T-cell (primary cell): ENCODE measurements at places on chromosomes 5 and 9. TPM values are rescaled to one million over a fixed set of nuclear protein-coding genes. Genes with fewer than 3 reads are reported as not detected.
A peak's percentile ranks its signal among the peaks of the same experiment; 100 is the strongest.

- no peak for DNase-seq
Observed at GRCh38 chr9:18317896-18318295, 156.1 kb upstream of the ADAMTSL1 start.

DNA sequence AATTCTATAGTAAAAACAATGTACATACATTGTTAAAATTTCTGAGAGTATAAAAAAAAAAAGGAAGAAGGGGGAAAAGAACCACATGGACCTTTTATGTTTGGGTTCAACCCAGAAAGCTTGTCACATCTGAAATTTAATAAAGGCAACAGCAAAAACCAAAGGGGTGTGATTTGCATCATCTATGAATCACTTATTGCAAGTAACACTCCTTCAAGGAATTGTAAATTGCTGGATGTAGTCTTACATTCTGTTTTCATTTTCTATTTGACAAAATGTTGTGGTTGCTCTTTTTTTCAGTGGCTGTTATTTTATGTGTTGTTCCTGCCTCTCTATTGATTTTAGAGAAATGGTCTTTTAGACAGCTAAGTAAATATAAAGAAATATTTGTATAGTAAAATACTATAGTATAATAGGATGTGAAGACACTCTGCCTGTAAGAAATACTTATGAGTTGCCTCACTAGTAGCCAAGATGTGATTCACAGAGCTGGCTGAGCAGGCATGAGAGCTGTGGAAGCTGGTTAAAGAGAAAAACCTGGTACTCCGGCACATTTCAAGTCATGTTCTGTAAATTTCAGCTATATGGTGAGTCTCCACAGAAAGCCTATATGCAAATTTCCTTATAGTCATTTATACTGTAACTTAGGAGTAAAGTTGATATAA is 131.1 kb upstream of the CNTLN start:
- no peak for DNase-seq

- no peak for DNase-seq
Observed at GRCh38 chr5:52560366-52560765, 227.3 kb upstream of the ITGA1 start.

DNA sequence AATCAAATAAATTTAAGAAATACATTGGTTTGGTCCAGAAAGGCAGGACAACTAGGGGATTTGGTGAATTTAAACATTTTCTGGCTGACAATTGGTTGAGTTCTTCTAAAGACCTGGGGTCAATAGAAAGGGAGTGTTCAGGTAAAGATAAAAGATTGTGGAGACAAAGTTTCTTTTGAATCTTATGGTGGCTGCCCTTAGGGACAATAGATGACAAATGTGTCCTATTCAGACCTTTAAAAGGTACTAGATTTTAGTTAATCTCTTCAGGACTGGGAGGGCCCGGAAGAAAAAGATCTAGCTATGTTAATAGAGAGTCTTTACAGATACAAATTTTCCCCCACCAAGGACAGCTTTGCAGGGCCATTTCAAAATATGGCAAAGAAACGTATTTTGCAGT is 35.9 kb downstream of the PLEKHG4B start:
- DNase-seq, result no peak

GRCh38 chr5:139903795-139904565 is 108.4 kb downstream of the PSD2 start:
- no peak for DNase-seq

- no peak for DNase-seq
Observed at GRCh38 chr9:24900179-24900578, 354.5 kb upstream of the IZUMO3 start.

The OR1J2 gene
- not detected for total RNA-seq

- no peak for DNase-seq
Observed at GRCh38 chr9:132056717-132057560, 22.7 kb downstream of the MED27 start.

GRCh38 chr5:124973661-124974060 is 227.2 kb upstream of the ZNF608 start:
- no peak for DNase-seq

- DNase-seq, result peak; percentile 67
Observed at GRCh38 chr9:6757132-6757455, 679 bp upstream of the KDM4C start.

GRCh38 chr5:78605611-78606010 is 43.0 kb downstream of the LHFPL2 start:
- no peak for DNase-seq

- DNase-seq, result no peak
Observed at GRCh38 chr5:40027400-40027799, 602.6 kb upstream of the DAB2 start.

GRCh38 chr9:13878241-13878711 is 435.7 kb downstream of the NFIB start:
- no peak for DNase-seq

- DNase-seq, result no peak
Observed at GRCh38 chr5:117547192-117547591, 972.6 kb upstream of the SEMA6A start.

The SYNPO gene
- 1.0 TPM for total RNA-seq

The FAM114A2 gene
- total RNA-seq, result 36.0 TPM

GRCh38 chr5:42005561-42006153 is 80.6 kb downstream of the FBXO4 start:
- DNase-seq, result no peak

DNA sequence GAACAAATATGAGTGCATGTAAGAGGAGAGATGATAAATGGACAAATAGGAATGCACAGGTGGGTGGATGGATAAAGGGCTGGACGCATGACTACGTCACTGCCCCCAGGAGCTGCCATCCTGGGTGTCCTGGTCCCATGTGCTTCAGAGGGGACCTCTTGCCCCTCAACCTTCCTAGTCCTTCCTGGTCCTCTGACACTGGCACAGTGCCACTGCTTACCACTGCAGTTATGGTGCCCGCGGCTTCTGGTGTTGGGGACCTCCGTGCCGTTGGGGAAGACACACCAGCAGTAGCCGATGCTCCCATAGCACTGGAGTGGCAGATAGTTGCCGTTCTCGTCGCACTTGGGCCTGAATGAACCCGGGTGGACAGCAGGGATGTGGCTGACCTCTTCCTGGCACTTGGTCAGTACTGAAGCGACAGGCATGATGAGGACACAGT is 9.8 kb downstream of the CD74 start:
- DNase-seq, result no peak

- no peak for DNase-seq
Observed at GRCh38 chr9:91867740-91868139, 82.3 kb downstream of the ROR2 start.

The RNF224 gene
- total RNA-seq, result not detected

- no peak for DNase-seq
Observed at GRCh38 chr5:129125819-129126218, 31.3 kb downstream of the ISOC1 start.

The TICAM2 gene
- total RNA-seq, result 0.51 TPM

DNA sequence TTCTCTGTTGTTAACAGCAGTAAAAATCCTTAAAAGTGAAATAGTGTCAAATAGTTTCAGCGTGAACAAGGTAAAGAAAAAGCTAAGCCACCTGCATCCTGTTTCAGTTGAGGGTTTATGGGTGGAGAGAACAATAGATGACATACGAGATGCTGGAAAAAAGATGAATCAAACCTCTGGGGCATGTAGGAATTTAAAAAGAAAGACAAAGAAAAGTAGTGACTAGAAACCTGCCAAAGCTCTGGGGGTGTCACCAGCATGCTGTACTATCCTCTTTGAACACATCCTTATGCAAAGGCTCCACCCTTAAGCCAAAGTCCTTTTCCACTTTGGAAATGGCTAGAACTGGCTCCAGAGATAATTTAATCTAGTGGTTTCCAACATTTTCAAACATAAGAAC is 22.2 kb downstream of the SCAI start:
- no peak for DNase-seq

The NR2F1-AS1 gene
- total RNA-seq, result not detected

- DNase-seq, result no peak
Observed at GRCh38 chr5:140110646-140110957, 3.3 kb upstream of the PURA start.

The STC2 gene
- total RNA-seq, result 1.2 TPM

GRCh38 chr5:139745132-139745799 is 50.3 kb upstream of the PSD2 start:
- DNase-seq, result no peak

The GARIN3 gene
- not detected for total RNA-seq

The OR1J1 gene
- total RNA-seq, result not detected

The TBC1D13 gene
- 34.3 TPM for total RNA-seq

The BAAT gene
- 0.13 TPM for total RNA-seq

GRCh38 chr5:143061161-143061945 is 291.2 kb downstream of the ARHGAP26 start:
- DNase-seq, result no peak

DNA sequence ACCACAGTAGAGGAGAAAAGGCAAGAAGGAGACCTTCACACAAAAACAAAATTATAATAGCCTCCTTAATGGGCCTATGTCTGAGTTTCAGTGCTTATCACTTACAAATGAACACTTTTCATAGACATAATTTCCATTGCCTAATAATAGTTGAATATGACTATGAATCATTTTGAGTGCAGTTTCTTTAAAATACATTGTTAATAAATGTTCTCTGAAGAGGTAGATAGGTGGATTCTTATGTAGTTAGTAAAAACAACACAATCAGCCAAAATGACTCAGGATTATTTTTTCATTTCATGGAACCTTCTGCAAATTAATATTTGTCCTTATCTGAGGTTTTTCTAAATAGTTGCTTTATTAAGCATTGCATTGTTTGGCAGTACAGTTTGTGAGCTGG is 45.6 kb downstream of the DAPK1 start:
- DNase-seq, result no peak

- DNase-seq, result no peak
Observed at GRCh38 chr9:95731876-95732275, 143.6 kb upstream of the ERCC6L2 start.

- DNase-seq, result no peak
Observed at GRCh38 chr5:33601881-33602280, 161.1 kb downstream of the TARS1 start.

The WWC1 gene
- total RNA-seq, result 1.6 TPM

The CYSRT1 gene
- total RNA-seq, result 0.37 TPM

GRCh38 chr9:23537192-23538066 is 288.6 kb downstream of the ELAVL2 start:
- no peak for DNase-seq

DNA sequence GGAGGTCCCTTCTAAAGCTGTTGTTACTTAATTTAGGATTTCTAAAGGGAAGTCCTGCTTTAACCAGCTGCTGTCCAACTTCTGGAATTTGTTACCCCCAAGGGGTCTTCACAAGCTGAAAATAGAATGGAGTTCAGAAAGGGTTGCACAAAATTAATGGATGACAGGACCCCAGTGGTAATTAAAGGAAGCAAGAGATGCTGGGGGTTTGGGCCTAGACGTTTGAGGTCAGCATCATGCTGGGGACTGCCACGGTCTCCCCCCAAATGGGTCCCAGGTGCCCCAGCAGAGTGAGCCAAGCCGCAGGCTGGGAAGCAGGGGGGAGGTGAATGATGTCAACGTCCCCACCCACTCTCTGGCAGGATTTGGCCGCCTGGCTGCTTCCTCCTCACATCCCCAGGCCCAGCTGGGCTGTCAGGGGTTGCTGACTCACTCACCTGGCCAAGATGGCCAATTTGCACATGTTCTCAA is 97.5 kb upstream of the ARAP3 start:
- DNase-seq, result no peak

GRCh38 chr9:117815315-117815714 is 111.1 kb downstream of the TLR4 start:
- DNase-seq, result no peak

GRCh38 chr5:141674747-141675146 is 7.3 kb downstream of the ARAP3 start:
- DNase-seq, result no peak

DNA sequence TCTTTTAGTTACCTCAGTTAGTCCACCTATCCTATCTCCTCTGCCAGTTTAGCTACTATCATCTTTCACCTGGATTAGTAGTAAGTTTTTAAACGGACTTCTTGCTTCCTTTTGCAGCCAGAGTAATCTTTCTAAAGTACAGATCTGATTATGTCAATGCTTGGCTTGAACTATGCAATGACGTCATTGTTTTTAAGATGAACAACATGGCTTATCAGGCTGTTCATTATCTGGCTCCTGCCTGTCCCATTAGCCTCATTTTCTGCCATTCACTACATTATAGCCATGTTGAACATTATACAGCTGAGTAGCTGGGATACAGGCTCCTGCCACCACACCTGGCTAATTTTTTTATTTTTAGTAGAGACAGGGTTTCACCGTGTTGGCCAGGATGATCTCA is 98.7 kb downstream of the RANBP17 start:
- no peak for DNase-seq

The SLC27A6 gene
- total RNA-seq, result 0.13 TPM

The SARDH gene
- 23.8 TPM for total RNA-seq

- no peak for DNase-seq
Observed at GRCh38 chr5:167918184-167918812, 373.1 kb upstream of the WWC1 start.

DNA sequence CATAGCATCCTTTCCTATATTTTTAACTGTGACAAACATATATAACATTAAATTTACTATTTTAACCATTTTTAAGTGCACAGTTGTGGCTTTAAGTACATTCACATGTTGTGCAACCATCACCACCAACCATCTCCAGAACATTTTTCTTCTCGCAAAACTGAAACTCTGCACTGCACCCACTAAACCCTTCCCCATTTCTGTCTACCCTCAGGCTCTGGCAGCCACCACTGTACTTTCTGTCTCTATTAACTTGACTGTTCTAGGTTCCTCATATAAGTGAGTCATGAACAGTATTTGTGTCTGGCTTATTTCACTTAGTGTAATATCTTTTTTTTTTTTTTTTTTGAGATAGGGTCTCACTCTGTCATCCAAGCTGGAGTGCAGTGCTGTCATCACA is 25.5 kb downstream of the KCNMB1 start:
- DNase-seq, result no peak

The PTGDS gene
- 29.8 TPM for total RNA-seq

DNA sequence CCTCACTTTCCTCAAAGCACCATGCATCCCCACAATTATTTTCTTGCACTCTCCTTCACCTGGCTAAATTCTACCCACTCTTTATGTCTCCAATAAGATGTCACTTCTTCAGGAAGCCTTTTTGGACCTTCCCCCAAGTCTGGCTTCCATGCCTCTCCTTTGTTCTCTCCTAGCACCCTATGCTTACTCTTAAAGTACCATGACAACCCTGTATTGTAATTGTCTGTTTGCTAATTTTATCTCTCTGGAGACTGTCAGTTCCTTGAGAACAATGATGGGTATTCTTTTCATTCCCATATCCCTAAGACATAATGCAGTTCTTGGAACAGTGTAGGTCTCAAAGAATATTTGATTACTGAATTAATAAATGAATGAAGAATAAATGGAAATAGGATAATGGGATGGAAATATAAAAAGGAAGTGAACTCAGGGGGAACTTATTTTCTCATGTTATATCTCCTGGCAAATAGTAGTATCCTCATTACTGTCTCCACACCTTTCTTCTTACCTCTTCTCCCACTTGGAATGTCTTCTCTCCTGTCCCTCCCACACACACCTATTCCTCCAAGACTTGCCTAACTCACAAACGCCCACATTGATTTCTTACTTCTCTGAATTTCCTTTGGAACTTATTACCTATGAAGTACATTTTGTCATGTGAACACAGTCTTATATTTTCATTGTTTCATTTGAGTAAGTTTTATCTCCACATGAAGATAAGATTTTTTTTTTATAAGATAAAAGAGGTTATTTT is 499.1 kb downstream of the NFIB start:
- no peak for DNase-seq
